Retina (tissue), 1 donor: ENCODE measurements at places on chromosomes 3 and 15.
A peak's percentile ranks its signal among the peaks of the same experiment; 100 is the strongest.

DNA sequence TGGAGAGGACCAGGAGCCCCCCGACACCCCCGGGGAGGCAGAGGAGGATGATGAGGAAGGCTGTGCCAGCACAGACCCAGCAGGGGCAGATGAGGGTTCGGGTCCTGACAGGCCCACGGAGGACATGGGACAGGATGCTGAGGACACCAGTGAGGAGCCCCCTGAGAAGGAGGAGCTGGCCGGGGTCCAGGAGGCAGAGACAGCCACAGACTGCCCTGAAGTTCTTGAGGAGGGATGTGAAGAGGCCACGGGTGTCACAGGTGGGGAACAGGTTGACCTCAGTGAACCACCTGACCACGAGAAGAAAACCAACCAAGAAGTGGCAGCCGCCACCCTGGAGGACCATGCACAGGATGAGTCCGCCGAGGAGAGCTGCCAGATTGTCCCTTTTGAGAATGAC lies 909 bp downstream of the FGD5 start:
- no peak for DNase-seq

DNA sequence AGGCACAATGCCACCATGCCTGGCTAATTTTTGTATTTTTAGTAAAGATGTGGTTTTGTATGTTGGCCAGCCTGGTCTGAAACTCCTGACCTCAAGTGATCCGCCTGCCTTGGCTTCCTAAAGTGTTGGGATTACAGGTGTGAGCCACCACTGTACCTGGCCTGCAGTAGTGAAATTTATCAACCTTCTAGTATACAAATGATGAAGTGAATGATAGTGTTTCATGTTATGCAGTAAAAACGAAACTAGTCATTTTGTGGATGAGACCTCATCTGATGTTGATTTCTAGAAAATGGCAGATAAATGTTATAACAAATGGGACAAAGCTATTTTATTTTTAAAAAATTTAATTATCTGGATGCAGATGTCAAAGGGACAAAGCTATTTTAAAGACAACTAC lies 32.9 kb downstream of the NXPE3 start:
- no peak for DNase-seq

GRCh38 chr3:40035177-40035576 lies 225.8 kb downstream of the MYRIP start:
- DNase-seq, result no peak

GRCh38 chr3:191165802-191166201 lies 33.2 kb upstream of the OSTN start:
- no peak for DNase-seq

GRCh38 chr3:13419505-13420044 lies 547 bp downstream of the NUP210 start:
- peak; percentile 75 for DNase-seq

DNA sequence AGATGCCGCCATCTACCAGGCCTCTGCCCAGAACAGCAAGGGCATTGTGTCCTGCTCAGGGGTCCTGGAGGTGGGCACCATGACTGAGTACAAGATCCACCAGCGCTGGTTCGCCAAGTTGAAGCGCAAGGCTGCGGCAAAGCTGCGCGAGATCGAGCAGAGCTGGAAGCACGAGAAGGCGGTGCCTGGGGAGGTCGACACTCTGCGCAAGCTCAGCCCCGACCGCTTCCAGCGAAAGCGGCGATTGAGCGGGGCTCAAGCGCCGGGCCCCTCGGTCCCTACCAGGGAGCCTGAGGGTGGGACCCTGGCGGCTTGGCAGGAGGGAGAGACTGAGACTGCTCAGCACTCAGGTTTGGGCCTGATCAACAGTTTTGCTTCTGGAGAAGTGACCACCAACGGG lies 22.6 kb downstream of the ALPK3 start:
- DNase-seq, result no peak

DNA sequence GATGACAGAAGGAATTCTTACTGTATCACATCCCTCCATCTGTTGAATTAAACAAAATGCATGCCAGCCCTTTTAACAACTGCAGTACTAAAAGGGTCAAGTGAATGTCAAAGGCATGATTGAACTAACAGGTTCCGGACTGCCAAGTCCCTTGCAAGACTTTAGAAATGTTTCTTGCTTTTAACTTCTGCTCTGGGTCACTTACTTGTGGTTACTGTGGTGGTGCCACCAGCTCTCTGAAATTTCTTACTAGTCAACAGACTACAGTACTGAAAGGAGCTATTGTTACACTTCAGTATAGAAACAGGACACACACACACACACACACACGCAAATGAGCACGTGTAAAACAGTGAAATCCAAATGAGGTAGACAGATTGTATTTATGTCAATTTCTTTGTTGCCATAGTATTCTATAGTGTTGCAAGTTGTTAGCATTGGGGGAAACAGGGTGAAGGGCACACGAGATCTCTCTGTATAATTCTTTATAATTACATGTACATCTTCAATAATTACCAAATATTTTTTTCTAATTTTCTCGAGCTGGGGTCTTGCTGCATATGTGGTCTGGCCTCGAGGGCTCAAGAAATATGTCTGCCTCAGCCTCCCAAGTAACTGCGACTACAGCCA lies 79.9 kb upstream of the SLC25A26 start:
- no peak for DNase-seq

DNA sequence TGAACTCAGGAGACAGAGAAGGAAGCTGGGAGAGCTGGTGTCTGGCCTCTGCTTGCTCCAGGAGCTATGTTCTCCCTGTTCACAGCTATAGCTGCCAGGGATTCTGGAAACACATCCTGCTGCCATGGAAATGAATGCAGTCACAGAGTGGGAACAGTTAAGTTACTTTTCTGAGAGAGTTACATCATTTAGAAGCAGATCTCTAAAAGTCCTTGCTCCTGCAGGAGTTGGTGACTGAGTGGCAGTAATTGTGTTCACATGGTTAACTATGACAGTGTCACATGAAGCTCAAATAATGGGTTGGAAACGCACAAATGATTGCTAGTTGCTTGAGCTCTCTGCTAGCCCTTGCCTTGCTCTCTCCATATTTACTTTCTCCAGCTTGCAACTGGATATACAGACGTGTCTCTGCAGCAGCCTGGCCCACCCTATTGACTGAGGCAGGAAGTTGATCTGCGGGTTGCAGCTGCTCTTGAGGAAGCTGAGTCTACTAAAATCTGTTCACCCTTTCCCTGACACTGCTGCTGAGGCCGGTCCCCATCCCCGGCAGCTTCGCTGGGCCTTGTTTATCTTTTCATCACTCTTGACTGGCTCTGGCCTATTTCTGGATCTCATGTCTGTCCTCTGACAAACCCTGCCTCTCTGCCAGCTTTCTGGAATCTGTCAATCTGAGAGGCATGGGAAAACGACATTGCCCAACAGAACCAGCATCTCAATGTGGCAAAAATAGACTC lies 16.7 kb upstream of the ISLR start:
- DNase-seq, result peak; percentile 78

- DNase-seq, result no peak
Observed at GRCh38 chr3:53223541-53223966, 32.3 kb downstream of the TKT start.

GRCh38 chr15:62344806-62345539 lies 179.9 kb upstream of the C2CD4B start:
- peak; percentile 76 for DNase-seq

GRCh38 chr3:194031867-194032635 lies 103.9 kb upstream of the HES1 start:
- no peak for DNase-seq

DNA sequence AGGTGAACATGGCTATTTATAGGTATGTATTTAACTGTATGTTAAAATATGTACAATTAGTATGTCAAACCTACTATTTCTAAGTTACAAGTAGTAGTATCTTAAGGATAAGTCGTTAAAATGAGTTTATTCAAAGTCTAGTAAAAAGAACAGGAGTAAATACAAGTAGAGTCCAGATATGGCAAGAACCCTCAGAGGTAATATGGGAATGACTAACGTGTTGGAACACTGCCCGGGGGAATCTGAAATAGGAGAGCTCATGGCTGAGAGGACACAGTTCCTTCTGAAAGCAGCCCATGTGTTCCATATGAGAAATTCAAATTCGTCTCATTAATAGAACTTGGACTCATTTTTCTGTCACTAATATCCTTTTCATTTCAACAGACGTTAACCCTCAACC lies 158.8 kb downstream of the CLSTN2 start:
- DNase-seq, result no peak

- DNase-seq, result no peak
Observed at GRCh38 chr15:60740787-60741354, 261.9 kb upstream of the ICE2 start.

GRCh38 chr3:188956839-188957489 lies 214.8 kb upstream of the TPRG1 start:
- peak; percentile 34 for DNase-seq

DNA sequence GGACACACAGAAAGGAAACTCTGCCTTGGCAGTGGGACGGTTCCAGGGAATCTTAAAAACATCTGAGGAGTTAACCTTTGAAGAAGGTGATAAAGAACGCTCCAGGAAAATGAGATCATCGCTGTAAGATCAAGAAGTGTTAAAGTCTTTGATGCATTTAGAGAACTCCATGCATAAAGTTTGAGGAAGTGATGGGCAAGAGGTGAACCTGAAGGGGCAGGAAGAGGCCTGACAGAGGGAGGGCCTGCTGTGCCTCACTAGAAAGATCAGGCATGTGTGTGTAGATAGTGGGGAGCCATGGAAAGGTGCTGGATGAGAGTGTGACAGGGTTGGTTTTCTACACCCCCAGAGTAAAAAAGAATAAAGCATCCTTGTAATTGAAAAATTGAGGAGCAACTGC lies 889.2 kb downstream of the MCTP2 start:
- DNase-seq, result no peak

DNA sequence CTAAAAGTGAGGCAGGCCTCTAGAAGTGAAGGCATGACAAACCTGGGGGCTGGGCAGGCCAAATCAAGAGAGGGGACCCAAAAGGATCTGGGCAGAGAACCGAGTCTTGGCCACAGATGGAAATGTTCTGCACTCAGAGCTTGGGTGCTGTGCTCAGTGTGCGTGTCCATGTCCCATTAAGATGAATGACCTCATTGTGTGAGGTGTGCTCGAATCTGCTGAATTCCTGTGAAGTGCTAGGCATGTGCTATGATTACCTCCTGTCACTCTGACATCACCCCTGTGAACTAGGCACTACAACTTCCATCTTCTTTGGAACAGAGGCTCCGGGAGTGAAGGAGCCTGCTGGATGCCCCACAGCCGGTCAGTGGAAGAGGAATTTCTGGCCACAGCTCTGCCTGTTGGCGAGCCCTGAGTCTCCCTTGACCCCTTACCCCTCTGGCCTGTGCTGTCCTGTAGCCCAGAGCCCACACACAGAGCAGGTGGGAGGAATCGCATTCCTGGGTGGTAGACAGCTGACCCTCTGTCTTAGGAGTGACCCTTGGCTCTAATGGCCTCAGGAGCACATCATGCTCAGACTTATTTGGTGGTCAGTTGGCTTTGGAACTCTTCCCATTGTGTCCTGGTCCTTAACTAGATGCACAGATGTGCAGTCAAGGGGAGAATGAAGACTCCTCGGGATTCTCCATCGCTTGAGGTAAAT lies 67.6 kb upstream of the CTDSPL start:
- DNase-seq, result no peak

DNA sequence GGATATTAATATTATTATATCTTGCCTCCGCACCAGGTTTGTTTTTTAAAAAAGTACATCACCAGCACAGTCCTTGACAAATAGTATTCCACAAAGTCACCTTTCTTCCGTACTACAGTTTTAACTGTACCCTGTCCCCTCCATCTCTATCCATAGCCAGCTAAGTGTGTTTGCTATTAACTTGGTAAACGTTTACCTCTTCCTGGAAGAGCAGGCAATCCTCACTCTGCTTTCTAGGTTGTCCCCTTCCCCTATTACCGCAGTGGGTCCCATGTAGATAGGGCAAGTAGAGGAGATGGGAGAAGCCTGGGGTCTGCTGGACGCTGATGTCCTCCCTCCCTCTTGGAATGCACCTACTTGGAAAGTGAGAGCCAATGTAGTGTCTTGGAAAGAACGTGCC lies 83.9 kb upstream of the ETV5 start:
- DNase-seq, result no peak

DNA sequence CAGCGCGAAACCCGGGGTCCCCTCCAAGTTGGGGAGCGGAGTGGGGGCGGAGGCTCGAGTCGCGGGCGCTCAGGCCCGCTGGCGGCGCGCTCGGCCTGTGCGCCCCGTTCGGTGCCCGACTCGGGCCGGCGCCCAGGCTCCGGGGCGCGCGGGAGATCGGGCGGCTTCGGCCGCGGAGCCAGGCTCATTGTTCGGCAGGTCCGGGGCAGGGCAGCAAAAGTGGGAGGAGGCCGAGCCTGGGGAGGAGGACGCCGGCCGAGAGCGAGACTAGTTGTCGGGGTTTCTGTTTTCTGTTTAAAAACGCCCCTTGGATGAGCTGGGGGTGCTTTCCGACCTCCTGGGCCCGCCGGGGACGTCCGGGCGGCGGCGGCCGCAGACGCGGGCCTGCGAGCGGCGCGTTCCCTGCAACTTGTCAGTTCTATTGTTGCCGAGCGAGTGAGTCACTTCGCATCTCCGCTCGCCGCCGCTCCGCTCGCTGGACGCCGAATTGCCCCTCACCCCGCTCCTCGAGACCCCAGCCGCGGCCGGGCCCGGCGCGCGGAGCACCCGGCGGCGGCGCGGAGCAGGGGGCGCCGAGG lies 676 bp downstream of the TCF12 start:
- DNase-seq, result peak; percentile 88

GRCh38 chr3:123286308-123287023 lies 84.7 kb downstream of the SEC22A start:
- DNase-seq, result peak; percentile 38

DNA sequence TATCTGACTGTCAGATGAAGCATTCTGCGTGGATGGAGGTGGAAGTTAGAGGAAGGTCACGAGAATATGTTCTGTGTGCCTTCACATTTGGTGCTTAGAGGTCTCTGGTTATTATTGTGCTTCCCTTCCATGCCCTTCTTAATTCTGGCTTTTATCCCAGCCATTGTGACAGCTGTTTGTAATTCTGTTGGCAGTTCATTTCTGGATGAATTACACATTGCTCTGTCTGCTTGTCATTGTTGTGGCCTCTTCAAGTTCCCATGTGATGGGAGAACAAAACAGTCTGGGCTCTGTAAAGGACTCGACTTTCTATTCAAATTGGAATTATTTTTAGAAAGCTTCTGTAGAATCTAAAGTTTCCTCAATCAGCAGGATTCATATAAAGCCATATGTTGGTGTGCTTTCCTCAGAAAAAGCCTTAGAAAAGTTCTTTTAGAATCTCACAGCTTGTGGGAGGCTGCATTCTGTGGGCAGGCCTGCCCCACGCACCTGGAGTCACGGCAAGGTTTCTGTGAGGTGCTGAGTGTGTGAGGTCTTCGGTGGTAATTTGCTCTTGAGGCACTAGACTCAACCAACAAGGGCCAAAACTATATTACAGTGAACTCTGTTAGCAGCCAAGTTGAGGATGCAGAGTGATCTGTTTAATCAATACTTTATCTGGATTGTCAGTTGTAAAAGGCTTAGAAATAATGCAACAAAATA lies 397.4 kb upstream of the AZI2 start:
- peak; percentile 15 for DNase-seq
